Left ventricle myocardium superior (tissue), 1 donor: ENCODE measurements at places on chromosomes 2 and 18.

GRCh38 chr2:8848328-8849100, 11.1 kb upstream of the KIDINS220 start:
- DNase-seq: no peak

DNA sequence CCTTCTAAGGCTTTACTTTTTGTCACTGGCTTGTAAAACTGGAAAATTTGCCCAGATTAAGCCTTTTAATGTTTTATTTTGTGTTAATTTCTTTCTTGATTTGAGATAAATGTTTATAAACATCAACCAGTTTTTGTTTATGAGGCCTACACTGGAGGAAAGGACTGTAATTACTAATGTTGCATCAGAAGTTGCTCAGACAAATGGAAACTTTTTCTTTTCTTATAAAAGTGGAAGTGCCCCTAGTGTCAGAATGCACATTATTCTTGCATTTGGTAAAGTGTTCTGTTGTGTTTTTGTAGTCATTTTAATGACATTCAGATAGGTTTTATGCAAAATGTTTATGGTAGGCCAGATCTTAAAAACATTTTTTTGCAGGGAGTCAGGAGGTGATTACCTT, 25.3 kb downstream of the LCLAT1 start:
- no peak for DNase-seq

DNA sequence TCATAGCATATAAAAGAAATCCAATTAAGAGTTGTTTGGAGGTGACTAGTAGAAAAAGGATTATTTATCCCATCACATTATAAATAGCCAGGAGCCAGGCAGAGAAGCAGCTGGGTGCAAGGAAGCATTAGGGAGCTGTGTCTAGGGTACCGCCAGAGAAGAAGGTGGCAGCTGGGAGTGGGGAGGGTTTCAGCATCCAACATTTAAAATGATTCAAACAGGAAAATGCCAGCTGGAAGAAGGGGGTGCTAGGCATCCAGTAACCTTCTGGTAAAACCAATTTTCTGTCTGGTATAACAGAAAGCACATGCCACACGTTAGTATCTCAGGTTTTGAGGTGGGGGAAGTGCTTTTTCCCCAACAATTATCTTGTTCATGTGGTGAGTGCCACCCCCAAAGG, 452.4 kb downstream of the ZEB2 start:
- DNase-seq: no peak

DNA sequence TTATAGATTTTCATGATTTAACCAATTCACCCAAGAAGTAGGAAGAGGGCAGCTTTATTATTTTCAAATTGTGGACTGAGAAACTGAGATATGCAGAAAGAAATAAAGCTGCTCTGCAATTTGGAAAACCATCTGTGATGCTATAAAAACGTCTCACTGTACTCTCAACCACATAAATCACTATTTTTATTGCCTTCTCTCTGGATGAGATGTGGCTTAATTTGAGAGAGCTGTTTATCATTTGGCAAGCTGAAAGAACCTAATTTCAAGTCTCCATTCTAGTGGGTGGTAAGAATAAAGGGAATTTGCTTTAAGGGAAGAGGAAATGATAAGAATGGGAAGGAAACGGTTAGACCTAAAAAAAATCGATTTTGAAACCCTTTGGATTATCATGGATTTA, 49.9 kb upstream of the CYP1B1 start:
- DNase-seq: no peak

- DNase-seq: no peak
Observed at GRCh38 chr2:8999797-9000196, 3.7 kb downstream of the MBOAT2 start.

- peak; percentile 47 for DNase-seq
Observed at GRCh38 chr18:11689669-11690565, 853 bp downstream of the GNAL start.

GRCh38 chr2:74502720-74503505, 3.5 kb upstream of the LBX2 start:
- peak; percentile 90 for DNase-seq

- DNase-seq: no peak
Observed at GRCh38 chr2:134276381-134277172, 22.7 kb downstream of the MGAT5 start.

DNA sequence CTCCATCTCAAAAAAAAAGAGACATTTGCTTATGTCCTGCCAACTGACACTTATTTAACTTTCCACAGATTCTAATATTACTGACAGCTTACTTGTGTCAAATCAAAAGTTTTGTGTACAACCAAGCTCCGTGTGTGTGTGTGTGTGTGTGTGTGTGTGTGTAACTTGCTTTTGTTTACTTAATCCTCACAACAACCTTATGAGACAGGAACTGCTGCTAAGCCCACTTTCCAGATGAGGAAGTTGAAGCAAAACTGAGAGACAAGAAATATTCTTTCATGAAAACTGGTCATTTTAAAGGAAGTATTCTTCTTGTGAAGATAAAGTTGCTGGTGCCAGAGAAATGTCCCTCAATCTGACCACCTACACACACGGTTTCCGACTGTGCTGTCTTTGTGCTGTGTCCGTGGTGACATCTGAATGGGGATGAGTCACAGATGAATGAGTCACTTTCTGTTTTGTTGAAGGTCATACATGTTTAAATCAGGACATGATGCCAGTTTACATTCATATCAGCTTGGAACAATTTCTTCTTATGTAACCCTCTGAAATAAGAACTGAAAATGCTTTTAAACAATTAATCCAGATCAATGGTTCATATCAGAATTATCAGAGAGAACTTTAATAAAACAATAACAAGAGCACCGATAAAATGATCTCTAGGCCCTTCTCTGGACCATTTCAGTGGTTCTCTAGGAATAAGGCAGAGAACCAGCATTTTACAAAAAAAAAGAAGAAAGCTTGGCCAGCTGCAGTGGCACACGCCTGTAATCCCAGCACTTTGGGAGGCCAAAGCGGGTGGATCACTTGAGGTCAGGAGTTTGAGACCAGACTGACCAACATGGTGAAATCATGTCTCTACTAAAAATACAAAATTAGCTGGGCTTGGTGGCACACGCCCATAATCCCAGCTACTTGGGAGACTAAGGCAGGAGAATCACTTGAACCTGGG, 95.5 kb downstream of the THNSL2 start:
- no peak for DNase-seq

DNA sequence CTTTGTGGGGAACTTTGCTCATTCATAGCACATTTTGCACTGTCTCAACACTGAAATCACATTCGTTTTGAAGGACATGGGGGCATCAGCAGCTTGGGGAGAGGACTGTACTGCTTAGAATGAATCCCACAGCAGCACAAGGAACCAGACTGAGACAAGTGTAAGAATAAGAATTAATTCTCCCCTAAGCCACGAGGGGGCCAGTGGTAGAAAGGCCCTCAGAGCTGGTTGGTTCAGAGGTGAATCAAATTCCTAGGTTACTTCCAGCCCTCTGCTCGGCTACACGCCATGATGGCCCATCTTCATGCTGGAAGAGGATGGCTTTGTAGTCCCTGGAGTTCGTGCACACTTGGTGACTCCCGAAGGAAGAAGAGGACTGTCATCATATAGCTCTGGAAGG, 12.0 kb upstream of the MC5R start:
- DNase-seq: no peak

DNA sequence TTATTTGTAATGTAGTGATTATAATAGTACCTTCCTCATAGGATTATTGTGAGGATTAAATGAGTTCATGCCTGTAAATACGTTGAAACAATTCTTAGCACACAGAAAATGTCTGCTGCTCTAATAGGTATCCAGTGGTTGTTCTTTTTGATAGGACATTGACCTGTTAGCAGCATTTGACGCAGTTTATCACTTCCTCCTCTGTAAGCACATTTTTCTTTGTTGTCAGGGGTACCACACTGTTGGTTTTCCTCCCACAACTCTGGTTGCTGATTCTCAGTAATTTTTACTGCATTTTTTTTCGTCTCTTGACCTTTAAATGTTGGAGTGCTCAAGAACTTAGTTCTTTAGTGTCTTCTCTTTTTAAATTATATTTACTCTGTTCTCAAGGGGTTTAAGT, 15.4 kb downstream of the PPM1B start:
- DNase-seq: no peak

GRCh38 chr2:167825664-167826063, 421.7 kb downstream of the STK39 start:
- no peak for DNase-seq

DNA sequence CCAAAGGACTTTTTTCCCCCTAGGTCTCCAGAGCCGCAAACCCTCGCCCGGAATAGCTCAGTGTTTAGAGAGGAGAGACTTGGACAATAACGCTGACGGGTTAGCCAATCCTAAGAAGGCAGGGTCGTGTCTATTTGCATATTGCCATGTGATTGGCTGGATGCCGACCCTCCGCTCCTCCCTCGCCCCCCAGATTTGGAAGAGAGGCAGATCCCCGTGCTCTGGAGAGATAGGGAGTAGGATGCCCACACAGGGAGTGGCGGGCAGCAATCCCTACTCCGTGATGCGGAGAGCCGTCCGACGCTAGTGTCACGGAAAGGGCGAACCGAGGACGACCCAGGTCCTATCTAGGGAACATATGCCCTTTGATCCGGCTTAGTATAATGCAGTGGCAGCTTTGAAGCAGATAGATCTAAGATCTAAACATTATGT, 1.4 kb downstream of the WNT6 start:
- DNase-seq: peak; percentile 71

GRCh38 chr2:149902081-149902480, 314.5 kb upstream of the MMADHC start:
- peak; percentile 25 for DNase-seq

- no peak for DNase-seq
Observed at GRCh38 chr2:211469664-211470059, 913.3 kb downstream of the CPS1 start.

DNA sequence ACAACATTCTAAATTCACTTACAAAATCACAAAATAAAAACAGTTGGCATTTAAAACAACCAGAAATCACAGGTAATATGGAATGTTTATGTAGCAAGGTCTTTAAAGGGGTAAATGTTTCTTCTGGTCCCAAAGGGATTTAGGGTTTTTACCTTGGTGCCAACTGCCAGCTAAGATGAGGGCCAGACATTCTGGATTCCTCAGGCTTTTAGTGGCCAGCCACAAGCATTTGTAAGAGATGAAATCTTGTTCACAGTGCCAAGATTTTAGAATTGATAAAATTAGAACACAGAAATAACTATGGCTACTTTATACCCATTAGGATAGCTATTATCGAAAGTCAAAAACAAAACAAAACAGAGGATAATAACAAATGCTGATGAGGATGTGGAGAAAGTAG, 60.4 kb upstream of the CDKL4 start:
- no peak for DNase-seq

- no peak for DNase-seq
Observed at GRCh38 chr2:143754742-143755141, 625.5 kb downstream of the ARHGAP15 start.

DNA sequence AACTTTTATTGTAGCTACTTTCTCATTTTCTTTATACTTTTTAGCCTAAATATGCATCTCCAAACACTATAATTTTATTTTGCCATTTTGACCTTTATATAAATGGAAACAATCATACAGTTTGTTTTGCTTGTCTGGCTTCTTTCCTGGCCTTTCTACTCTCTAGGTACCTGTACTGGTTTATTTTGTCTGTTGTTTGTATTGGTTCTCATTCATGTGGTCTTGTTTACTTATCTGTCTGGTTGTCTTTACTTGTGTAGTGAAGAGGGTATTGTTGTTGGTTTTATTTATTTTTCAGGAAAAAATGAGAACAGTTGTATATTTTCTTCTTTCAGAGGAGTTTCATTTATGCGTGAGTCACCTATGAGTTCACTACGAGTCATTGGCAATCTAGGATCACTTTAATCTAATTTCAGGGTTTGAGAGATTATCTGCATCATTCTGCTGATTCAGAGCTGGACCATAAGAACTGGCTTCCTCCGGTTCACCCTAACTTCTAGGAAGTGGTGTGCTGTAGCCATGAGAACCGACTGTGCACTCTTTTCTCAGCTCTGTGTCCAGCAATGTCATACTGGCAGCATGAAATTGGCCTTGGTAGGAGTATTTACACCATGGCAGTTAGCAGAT, 33.1 kb upstream of the HDAC4 start:
- no peak for DNase-seq

- DNase-seq: no peak
Observed at GRCh38 chr18:44900627-44901026, 219.9 kb downstream of the SETBP1 start.

- no peak for DNase-seq
Observed at GRCh38 chr2:37713258-37713700, 41.8 kb upstream of the CDC42EP3 start.

DNA sequence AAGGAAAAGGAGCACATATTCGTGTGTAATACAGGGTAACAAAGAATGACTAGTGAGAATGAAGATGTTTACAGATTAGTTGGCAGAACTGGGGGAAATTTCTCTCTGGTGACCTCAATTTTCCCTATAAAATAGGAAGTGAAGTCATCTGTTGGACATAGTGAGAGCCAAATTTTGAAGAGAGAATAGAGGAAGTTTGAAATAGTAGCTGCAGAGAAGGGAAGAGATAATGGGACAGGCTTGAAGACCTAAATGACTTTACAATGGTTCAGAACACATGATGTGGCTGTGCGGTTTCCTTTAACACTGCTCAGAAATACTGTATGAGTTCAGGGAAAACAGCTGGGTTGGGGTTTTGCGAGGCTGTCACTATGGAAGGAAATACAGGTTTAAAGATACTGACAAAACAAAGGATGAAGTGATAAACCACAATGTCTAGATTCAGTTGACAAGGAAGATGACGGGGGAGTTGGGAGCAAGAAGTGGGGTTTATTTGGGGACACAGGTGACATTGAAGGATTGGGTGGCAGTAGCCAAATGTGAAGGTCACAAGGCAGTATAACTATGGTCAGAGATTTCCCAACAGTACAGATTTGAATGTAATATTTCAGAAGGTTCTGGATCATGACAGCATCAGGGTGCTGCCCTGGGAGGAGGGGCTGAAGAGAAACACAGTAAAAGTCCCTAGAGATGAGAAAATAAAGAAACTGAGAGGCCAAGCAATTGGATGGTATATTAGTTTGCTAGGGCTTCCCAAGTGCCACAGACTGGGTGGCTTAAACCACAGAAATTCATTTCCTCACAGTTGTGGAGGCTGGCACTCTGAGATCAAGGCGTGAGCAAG, 82.6 kb upstream of the TANK start:
- DNase-seq: no peak

- DNase-seq: no peak
Observed at GRCh38 chr18:76098674-76099411, 396.2 kb downstream of the ZNF516 start.

DNA sequence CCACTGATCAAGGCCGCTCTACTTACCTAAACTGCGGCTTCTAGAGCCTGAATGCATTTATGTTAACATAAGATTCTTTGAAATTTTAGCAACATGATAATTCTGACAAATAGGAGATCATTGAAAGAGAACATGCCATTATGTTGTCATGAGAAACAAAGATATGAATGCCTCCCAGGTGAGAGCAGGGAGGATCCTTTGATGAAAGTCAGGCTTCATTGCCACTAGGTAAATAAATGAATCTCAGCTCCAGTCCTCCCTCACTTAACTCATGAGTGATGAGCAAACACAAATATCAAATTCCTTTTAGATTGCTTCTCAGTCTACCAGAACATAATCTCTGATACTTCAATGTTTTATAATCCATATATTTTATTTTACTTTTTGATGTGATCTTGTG, 463.2 kb upstream of the CDH7 start:
- no peak for DNase-seq
